Activated T-helper 17 cell treated with anti-CD3 and anti-CD28 coated beads, Interleukin-2, amount 50 U/mL, for 72 hours (primary cell): ENCODE measurements at places on chromosomes 11 and 22. TPM values are rescaled to one million over a fixed set of nuclear protein-coding genes. Genes with fewer than 3 reads are reported as not detected.

EIF1AD gene
- 66.3 TPM for total RNA-seq

- H3K4me3 ChIP-seq = no peak overlapping the region
- no peak for ATAC-seq
- H3K36me3 ChIP-seq = no peaks in the 10 kb centered on the region
- H3K27ac ChIP-seq = no peak overlapping the region
These were observed 498.1 kb downstream of the TBC1D22A start for GRCh38 chr22:47260551-47260950.

- H3K4me1 ChIP-seq = peaks cover 11% of the 10 kb centered on the region
- ATAC-seq = no peak
- H3K4me3 ChIP-seq = no peak overlapping the region
- peaks cover 34% of the 10 kb centered on the region for H3K36me3 ChIP-seq
These were observed 25.3 kb downstream of the MAFF start for GRCh38 chr22:38226853-38227649.

- H3K4me1 ChIP-seq = no peaks in the 10 kb centered on the region
- no peak for ATAC-seq
These were observed 24.5 kb downstream of the ST14 start for GRCh38 chr11:130183878-130184610.

GRCh38 chr11:31254415-31254814 is 115.1 kb downstream of the DCDC1 start:
- H3K27ac ChIP-seq = no peak overlapping the region
- H3K4me3 ChIP-seq = no peak overlapping the region
- no peaks in the 10 kb centered on the region for H3K36me3 ChIP-seq
- ATAC-seq = no peak

DNA sequence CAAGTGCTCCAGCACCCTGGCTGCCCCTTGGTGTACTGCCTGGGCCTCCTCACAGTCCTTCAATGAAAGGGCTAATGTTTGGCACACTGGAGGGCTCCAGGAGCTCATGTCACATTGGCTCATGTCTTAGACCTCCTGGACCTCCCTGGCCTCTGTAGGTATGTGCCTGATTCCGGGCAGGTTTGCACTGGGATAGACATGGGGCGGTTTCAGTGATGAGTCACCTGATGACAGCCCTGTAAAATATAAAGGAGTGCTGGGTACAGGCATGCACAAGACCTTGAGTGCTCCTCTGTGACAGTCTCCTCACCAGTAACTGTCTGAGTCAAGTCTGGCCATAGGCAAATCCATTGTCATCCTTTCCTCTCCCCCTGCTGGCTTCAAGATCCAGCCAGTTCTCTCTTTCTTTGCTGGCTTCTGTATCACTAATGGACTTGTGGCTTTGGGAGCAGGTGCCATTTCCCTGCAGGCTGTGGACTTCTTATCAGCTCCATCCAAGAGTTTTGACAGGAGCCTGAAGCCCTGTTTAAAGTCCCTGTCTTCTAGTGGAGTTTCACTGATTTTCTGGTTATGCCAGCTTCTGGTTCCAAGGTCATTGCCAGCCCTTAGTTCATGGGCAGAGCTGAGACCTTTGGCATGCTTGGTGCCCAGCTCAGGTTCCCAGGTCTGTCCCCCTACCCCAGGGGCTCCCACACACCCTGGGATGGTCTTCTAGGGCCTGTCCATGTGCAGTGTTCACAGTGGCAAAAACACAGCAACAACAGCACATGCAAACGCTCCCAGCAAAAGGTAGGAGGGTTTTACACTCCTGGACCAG is 22.7 kb upstream of the P2RY2 start:
- no peak overlapping the region for H3K4me3 ChIP-seq
- no peaks in the 10 kb centered on the region for H3K4me1 ChIP-seq
- no peaks in the 10 kb centered on the region for H3K36me3 ChIP-seq

DNA sequence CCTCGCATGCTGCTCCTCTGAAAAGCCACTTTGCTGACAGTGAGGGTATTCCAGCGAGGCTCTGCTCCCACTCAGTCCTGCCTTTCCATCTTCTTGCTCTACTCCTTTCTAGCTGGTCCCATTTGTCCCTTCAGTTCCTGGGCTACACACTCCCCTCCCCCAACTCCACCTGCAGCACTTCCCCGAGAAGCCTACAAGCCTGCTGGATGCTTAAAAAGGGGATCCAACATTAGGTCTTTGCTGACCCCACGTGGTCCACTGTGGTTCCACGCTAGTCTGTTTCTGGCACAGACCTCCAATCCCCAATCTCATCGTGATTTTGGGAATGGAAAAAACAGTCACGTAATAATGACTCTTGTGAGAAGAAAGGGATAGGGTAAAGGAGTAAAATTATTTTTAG is 121.6 kb upstream of the SNX19 start:
- no peaks in the 10 kb centered on the region for H3K4me1 ChIP-seq
- no peaks in the 10 kb centered on the region for H3K36me3 ChIP-seq
- ATAC-seq = no peak
- H3K27ac ChIP-seq = no peak overlapping the region

PRSS23 gene
- 0.91 TPM for total RNA-seq

GUCY1A2 gene
- 0.06 TPM for total RNA-seq

RASGRP2 gene
- 11.0 TPM for total RNA-seq

NPAS4 gene
- 0.28 TPM for total RNA-seq

DNA sequence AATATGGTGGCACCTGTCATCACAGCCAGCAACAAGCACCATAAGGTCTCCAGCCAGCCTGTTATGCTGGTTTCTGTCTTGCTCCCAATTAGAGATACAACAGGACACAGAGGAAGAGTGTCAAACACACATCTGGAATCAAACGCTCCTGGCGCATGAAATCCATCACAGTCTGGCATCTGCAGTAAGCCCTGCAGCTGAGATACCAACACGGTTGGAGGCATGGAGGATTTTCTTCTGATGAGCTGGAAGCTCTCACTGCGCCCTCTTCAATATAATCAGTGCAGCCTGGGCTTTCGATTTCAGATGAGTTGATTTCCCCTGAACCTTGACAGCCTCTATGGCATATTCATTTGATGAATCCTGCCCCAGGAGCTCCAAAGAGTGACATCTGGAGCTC is 27.8 kb upstream of the CARS1 start:
- no peaks in the 10 kb centered on the region for H3K36me3 ChIP-seq
- H3K27ac ChIP-seq = no peak overlapping the region
- no peaks in the 10 kb centered on the region for H3K4me1 ChIP-seq
- no peak for ATAC-seq

GRCh38 chr11:43823851-43824250 is 56.8 kb upstream of the ALKBH3 start:
- H3K27ac ChIP-seq = no peak overlapping the region
- ATAC-seq = no peak
- no peaks in the 10 kb centered on the region for H3K4me1 ChIP-seq
- no peaks in the 10 kb centered on the region for H3K27me3 ChIP-seq
- H3K36me3 ChIP-seq = peaks cover 24% of the 10 kb centered on the region

UCP3 gene
- 6.6 TPM for total RNA-seq

ELFN2 gene
- total RNA-seq = 0.24 TPM

- no peak overlapping the region for H3K27ac ChIP-seq
- H3K36me3 ChIP-seq = no peaks in the 10 kb centered on the region
- no peaks in the 10 kb centered on the region for H3K4me1 ChIP-seq
- no peak overlapping the region for H3K4me3 ChIP-seq
- no peaks in the 10 kb centered on the region for H3K27me3 ChIP-seq
These were observed 32.6 kb downstream of the NFAM1 start for GRCh38 chr22:42399315-42400271.

DNA sequence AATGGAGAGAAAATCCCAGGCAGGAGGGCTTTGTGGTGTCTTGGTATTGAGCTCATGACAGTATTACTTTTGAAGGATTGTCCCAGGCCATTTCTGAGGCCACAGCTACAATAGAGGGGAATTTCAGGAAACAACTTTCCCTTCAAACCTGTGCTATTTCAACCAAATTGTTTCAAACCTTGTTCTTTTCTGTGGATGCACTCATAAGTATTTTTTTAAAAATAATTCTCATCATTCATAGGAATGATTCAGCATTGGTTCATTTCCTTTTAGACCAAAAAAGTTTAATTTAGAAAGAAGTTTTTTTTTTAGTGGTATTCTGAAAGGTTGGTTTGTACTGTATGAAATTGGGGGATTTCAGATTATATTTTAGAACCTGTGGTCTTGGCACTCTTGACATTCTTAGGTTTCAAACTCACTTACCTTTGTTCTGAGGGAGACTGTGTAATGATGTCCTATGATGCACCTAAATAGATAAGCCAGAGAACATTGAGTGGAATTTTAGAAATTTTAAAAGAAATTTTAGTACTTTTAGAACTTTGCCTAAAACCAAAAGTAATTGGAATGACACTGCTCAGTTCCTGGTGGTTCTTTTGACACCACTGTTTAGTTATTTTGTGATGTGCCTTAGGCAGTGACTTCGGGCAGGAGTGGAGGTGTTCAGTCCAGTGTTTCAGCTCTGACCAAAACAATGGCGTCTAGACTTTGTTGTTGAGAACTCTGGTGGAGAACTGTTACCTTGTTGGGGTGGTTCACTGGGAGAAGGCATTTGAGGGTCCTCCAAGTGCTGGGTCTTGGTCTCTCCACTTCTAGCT is 12.2 kb downstream of the TEAD1 start:
- ATAC-seq = peak; percentile 71
- no peaks in the 10 kb centered on the region for H3K36me3 ChIP-seq
- H3K4me3 ChIP-seq = no peak overlapping the region
- peaks cover 70% of the 10 kb centered on the region for H3K27me3 ChIP-seq
- no peak overlapping the region for H3K27ac ChIP-seq
- no peaks in the 10 kb centered on the region for H3K4me1 ChIP-seq

RHBDD3 gene
- total RNA-seq = 36.8 TPM

DNA sequence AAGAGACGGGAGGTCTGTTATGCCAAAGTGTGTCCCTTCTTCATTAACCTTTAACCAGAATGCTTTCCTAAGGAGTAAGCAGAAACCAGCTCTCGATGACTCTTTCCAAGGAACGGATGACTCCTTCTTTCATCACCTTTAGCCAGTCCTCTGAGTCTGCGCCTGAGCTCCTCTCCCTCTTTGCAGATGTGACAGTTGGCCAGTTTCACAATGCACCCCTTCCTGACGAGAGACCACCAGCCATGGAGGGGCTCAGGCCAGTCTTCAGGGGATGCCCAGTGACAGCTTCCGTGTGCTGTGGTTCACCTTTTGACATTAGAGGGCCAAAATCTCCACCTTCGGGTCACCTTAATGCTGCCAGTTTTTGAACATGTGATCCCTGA is 826.1 kb downstream of the TBC1D22A start:
- H3K4me1 ChIP-seq = no peaks in the 10 kb centered on the region
- H3K36me3 ChIP-seq = no peaks in the 10 kb centered on the region
- peaks cover 3% of the 10 kb centered on the region for H3K27me3 ChIP-seq
- no peak overlapping the region for H3K27ac ChIP-seq
- no peak overlapping the region for H3K4me3 ChIP-seq

DNA sequence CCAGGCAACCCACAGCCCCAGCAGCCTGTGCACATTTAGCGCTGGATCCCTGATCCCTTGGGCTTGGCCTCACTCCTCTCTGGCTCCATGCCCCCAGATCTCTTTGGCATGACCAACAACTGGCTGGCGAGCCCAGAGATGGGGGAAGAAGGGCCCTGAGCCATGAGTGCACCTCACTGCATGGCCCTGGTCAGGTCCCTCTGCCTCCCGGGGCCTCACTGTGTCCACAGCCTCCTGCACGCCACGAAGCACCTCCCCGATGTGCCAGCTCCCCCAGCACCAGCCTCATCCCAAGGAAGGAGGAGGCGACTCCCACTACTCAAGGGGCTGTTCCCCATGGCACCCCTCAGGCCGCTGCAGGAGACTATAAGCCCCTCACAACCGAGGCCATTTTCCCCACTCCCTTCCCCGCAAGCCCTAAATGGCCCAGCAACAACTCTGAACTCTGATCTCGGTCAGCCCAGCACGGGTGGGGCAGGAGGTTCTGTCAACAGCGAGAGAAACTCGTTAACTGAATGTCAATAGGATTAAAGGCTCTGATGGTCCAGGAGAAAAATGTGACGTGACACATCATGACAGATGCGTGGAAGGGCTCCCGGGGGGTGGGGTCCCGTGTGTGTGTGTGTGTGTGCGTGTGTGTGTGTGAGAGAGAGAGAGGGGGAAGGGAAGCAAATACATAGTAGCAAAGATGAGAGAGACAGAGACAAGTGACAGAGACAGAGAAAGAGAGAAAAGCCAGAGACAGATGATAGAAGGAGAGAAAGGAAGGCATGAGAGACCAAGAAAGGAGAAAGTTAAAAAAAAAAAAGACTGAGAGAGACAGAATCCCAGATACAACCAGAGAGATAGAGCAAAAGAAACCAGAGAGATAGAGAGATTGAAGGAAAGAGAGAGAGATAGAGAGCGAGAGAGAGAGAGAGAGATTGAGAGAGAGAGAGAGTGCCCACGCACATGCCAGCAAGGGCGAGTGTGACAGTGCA is 28.4 kb upstream of the SYT7 start:
- ATAC-seq = no peak
- H3K27ac ChIP-seq = no peak overlapping the region
- H3K4me1 ChIP-seq = no peaks in the 10 kb centered on the region
- no peak overlapping the region for H3K4me3 ChIP-seq

DNA sequence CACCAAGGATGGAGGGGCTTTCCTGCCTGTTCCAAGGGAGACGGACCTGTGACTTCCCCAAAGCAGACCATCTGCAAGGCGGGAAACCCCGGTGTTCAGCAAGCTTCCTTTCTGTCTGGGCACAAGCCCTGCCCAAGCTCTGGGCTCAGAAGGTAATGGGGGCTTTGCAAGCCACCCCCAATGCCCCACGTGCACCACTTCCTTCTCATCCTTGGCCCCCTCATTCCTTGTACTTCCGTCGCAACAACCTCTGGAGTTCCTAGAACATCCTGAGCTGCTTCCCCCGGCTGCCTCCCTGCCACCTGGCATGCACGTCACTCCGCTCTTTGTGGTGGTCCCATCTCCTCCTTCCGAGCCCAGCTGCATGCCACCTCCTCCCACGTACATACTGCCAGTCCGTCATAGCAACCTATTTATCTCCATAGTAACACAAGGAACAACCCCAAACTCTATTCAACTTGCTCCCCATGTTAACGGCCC is 3.9 kb downstream of the MYEOV start:
- H3K27me3 ChIP-seq = no peaks in the 10 kb centered on the region
- peak overlapping the region; percentile 51 for H3K27ac ChIP-seq
- ATAC-seq = peak; percentile 17
- H3K36me3 ChIP-seq = no peaks in the 10 kb centered on the region
- H3K4me1 ChIP-seq = peaks cover 26% of the 10 kb centered on the region
- H3K4me3 ChIP-seq = peak overlapping the region; percentile 57

DNA sequence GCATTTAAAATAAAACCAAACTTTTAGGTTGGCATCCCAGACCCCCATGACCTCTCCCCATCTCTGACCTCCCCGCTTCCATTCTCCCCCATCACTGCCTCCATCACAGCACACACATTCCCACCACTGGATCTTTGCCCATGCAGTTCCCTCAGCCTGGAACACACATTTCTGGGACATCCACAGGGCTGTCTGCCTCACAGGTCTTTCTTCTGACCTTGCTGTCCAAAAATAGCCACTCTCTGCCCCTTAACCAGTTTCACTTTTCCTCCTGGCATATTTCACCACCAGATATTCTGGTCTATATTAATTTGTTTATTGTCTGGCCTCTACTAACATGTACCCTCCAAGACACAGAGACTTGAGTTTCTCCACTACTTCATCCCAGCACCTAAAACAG is 75.2 kb upstream of the PRDM11 start:
- no peak overlapping the region for H3K4me3 ChIP-seq
- no peaks in the 10 kb centered on the region for H3K27me3 ChIP-seq
- no peak for ATAC-seq

GRCh38 chr11:95229993-95230809 is 801 bp downstream of the SESN3 start:
- no peak for ATAC-seq
- peaks cover 23% of the 10 kb centered on the region for H3K4me1 ChIP-seq
- no peaks in the 10 kb centered on the region for H3K36me3 ChIP-seq
- H3K27me3 ChIP-seq = no peaks in the 10 kb centered on the region
- H3K27ac ChIP-seq = peak overlapping the region; percentile 71
- H3K4me3 ChIP-seq = no peak overlapping the region

NOL12 gene
- 46.1 TPM for total RNA-seq

ELF5 gene
- not detected for total RNA-seq

DERL3 gene
- total RNA-seq = 9.3 TPM

ART1 gene
- total RNA-seq = not detected
